ENCODE measurements at places on chromosomes 13 and 19. TPM values are rescaled to one million over a fixed set of nuclear protein-coding genes. Genes with fewer than 3 reads are reported as not detected.

PLVAP gene
- total RNA-seq, result not detected

IL12RB1 gene
- 18.9 TPM for total RNA-seq

SHD gene
- not detected for total RNA-seq

TMEM272 gene
- total RNA-seq, result 0.35 TPM

PLK5 gene
- total RNA-seq, result not detected

SIGLEC8 gene
- not detected for total RNA-seq

ATXN8OS gene
- not detected for total RNA-seq

ZSCAN5A gene
- total RNA-seq, result 11.6 TPM

ATP8B3 gene
- total RNA-seq, result 1.6 TPM

SIPA1L3 gene
- 14.8 TPM for total RNA-seq

- DNase-seq, result no peak
Measured at GRCh38 chr13:98856983-98857382, 104.5 kb upstream of the SLC15A1 start.

- peak; percentile 100 for DNase-seq
Measured at GRCh38 chr19:15418579-15419412, at the start of gene AKAP8L. TSS of gene AKAP8L (minus strand) at chr19:15418988. CDS start at chr19:15418923, 65 bp downstream.

DNA sequence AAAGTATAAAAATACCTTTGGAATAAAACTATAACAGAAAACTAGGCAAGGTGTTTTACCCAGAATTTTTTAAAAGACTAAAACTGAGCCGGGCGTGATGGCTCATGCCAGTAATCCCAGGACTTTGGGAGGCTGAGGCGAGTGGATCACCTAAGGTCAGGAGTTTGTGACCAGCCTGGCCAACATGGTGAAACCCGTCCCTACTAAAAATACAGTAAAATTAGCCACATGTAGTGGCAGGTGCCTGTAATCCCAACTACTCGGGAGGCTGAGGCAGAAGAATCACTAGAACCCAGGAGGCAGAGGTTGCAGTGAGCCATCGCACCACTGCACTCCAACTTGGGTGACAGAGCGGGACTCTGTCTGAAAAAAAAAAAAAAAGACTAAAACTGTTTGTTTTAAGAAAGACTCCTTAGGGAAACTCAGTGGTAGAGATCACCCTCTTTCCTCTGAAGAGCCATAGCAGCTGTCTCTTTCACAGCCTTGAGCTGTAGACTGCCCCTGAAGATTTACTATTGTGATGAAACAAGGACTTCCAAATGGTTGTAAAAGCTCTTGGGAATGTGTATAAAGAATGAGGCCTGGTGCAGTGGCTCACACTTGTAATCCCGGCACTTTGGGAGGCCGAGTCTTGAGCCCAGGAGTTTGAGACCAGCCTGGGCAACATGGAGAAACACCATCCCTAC, 14.7 kb upstream of the KCTD4 start:
- no peak for DNase-seq

GRCh38 chr19:34732612-34733211, 1.3 kb upstream of the ZNF181 start:
- DNase-seq, result no peak

- DNase-seq, result no peak
Measured at GRCh38 chr19:38411041-38411712, 8.3 kb downstream of the FAM98C start.

DNA sequence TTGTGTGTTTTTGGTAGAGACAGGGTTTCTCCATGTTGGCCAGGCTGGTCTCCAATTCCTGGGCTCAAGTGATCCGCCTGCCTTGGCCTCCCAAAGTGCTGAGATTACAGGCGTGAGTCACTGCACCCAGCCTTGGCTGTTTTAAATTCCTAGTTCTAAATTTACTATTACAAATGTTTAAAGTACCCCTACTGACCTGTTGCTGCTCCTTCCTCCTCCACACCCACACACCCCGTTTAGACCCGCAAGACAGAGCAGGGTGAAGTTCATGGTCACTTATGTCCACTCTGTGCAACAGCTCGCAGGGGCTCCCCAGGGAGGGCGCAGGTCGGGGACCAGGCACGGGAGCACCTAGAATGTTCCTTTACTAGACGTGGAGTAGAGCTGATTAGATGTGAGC, 28.7 kb downstream of the TMEM161A start:
- DNase-seq, result no peak

- DNase-seq, result no peak
Measured at GRCh38 chr13:74131227-74131626, 3.0 kb downstream of the KLF12 start.

- no peak for DNase-seq
Measured at GRCh38 chr13:42574011-42574410, at the start of gene TNFSF11. TSS of gene TNFSF11 (plus strand) at chr13:42574152. CDS start at chr13:42574304, 152 bp downstream.

DNA sequence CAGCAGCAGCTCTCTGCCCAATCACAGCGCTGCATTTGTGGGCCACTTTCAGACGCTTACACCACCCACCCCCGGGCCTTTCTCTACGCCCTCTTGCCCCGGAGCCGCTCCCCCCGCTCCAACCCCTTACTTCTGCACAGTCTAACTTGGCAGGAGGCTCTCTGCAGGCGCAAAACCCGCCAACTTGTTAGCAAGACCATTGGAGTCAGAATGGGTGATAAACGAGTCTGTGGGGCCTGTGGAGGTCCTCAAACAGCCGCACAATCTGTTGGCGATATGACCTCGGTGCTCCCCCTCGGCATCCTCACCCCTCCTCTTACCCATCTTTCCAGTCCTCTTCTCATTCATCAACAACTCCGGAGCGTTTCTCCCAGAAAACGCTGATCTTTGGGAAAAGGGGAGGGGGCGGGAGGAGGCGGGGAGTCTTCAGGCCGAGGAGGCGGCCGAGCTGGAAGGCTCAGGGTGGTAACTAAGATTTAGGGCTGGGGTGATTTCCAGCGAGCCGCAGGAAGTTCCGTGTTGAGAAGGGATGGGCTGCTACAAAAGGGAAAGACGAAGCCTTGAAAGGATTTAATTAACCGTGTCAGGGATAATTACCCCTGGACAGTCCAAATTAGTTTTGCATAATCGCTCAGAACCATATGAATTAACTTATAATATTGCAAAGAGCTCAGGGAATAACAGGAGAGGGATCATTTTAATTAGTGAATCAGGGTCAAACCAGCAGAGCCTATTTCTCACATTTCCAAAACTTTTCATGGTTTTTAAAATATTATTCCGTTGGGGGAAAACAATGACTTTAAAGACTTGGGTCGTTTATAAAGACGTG, 4.1 kb downstream of the SOX21 start:
- DNase-seq, result no peak

DNA sequence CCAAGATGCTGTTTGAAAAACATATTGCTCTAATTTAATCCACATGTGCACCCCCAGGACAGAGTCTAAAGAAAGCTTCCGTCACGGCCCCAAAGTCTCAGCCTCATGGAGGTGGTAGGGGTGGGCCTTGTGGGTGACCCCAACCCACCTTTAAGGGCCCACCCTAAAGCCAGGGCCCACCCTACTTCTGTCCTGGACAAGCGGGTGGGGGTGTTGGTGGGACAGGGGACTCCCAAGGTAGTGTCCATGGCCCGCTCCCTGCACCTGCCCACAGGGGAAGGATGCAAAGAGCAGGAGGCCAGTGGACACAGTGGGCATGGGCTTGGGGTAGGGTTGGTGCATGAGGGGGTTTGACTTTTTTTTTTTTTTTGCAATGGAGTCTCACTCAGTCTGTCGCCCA, 66.8 kb downstream of the KCTD15 start:
- DNase-seq, result no peak

- no peak for DNase-seq
Measured at GRCh38 chr13:50025436-50025835, 10.2 kb downstream of the KCNRG start.

DNA sequence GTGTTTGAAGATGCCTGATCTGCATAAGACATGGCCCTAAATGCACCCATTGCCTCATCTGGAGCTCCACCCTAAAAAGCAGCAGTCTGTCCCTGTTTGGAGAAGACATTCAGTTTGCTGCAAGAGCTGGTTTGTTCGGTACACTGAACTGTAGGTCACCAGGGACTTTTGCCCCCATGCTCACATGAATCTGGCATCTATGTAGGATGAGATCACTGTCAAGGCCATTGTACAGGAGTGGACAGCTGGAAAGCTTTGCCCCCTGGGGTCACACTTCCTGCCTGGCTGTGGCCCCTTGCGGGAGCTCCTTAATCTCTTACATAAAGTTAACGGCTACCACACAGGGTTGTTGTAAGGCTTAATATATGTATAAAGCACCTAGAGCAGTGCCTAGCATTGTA, 73.0 kb downstream of the IPO5 start:
- no peak for DNase-seq

- no peak for DNase-seq
Measured at GRCh38 chr13:113970810-113971470, 2.9 kb downstream of the C13orf46 start.

GRCh38 chr19:5291588-5292193, 48.9 kb downstream of the PTPRS start:
- DNase-seq, result no peak

GRCh38 chr13:23377983-23378632, 55.4 kb downstream of the SACS start:
- DNase-seq, result peak; percentile 3

DNA sequence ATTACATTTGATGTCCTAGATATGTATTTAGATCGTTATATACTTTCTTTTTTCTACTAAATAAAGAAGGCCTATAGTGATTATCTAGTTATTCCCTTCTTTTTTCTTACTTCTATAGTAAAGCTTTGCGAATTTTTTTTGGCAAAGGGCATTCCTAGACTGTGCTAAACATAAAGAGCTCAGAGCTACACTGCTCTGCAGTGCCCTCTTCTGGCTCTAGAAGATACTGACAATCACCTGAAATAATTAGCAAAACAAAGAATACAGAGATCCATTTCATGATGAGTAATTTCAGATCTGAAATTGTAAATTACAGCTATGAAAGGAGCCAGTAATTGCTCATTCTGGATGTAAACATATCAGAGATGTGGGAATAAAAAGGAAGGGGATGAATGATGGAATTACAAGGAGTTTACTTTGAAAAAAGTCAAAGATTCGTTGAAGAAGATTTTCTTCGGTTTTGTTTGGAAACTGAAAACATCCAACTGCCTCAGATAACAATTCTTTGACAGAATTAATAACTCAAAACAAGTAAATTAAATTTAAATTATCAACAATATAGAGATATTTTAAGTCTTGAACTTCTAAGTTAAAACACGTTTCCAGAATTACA, 288.5 kb downstream of the NALCN start:
- DNase-seq, result no peak

DNA sequence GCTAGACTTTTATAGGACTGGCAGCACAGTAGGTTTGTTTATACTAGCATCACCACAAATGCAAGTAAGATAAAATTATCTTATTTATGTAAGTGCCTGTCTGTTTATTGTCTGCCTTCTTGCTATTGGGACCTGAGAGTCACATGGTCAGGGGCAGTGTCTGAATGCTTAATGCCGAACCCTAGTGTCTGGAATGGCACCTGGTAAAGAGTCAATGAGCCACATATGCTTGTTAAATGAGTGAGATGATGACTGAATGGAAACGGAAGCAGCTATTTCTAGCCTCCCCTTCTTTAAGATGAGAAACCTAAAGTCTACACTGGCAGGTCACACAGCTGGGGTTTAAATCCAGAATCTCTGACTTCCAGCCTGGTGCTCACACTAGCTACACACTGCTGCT, 92.2 kb downstream of the STOML3 start:
- DNase-seq, result no peak

GRCh38 chr13:45320876-45321629, 19.9 kb downstream of the TPT1 start:
- no peak for DNase-seq

DNA sequence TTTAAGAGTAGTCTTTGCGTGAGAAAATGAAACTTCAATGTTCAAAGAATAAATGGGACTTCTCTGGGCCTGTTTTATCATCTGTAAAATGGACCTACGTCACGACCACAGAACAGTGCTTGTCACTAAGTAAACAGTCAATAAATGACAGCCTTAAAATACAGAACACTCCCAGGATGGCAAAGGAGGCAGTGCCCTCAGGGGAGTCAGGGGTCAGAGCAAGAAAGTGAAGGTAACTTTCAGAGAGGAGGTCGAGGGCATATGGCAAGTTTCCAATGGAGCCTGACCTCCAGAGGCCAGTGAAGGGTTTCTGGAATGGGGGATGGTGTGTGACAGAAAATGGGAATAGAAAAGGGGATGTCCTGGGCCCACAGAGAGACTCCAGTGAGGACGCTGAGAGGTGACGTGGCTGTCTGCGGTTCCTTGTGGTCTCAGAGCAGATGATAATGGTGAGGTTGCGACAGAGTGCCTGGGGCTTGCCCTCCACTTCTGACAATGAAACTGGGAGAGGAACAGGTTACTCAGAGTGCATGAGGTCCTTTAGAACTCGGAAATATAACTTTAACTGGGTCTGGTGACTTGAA, 91.8 kb downstream of the UBL3 start:
- DNase-seq, result peak; percentile 32

- DNase-seq, result no peak
Measured at GRCh38 chr13:19581675-19582074, 20.3 kb upstream of the TPTE2 start.

- DNase-seq, result no peak
Measured at GRCh38 chr19:14494910-14495671, 836 bp downstream of the GIPC1 start.

GRCh38 chr19:57643734-57644133, 10.8 kb downstream of the ZNF211 start:
- no peak for DNase-seq

GRCh38 chr19:5308451-5309437, 31.9 kb downstream of the PTPRS start:
- no peak for DNase-seq

- no peak for DNase-seq
Measured at GRCh38 chr19:56991912-56992311, 127.9 kb upstream of the USP29 start.

DNA sequence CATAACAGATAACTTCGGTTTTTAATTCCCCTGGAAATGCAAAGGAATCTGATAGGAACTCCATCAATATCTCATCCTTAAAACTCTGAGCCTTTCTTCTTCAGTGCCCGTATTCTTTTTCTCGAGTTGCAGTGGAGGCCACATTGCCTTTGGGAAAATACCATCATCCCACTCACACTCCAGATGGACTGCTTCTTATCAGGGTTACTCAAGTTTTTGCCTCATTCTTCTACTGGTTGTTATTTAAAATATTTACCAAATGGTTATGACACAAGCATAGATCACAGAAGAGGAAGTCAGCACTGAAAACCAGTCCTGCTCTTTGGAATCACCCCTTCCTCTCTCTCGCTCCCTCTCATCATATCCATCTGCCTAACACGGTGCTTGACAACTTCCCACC, 1020.5 kb upstream of the SLC10A2 start:
- no peak for DNase-seq

Measured in CD8-positive, alpha-beta memory T cell (primary cell).